Neural progenitor cell (in vitro differentiated cells): ENCODE measurements at places on chromosomes 6 and 20. TPM values are rescaled to one million over a fixed set of nuclear protein-coding genes. Genes with fewer than 3 reads are reported as not detected.
A peak's percentile ranks its signal among the peaks of the same experiment; 100 is the strongest.

Gene RSPO3
- total RNA-seq: 0.81 and 2.4 TPM in 2 replicates

DNA sequence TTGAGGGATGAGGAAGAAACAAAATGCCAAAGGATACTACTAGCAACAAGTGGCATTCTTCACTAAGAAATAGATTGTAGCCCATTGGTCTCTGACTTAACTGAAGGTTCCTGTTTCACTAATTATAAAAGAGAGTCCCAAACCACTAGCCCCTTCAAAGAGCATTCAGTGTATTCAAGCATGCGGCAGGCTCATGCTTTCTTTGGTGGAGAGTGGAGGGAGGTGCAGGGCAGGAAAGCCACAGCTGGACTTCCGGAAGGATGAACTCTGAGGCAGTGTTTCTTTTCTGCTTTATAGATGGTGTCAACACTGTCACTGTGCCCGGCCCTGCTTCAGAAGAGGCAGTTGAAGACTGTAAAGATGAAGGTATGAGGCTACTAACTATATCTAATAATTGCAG, 636.1 kb downstream of the KIF16B start:
- peak; percentile 71 for DNase-seq

DNA sequence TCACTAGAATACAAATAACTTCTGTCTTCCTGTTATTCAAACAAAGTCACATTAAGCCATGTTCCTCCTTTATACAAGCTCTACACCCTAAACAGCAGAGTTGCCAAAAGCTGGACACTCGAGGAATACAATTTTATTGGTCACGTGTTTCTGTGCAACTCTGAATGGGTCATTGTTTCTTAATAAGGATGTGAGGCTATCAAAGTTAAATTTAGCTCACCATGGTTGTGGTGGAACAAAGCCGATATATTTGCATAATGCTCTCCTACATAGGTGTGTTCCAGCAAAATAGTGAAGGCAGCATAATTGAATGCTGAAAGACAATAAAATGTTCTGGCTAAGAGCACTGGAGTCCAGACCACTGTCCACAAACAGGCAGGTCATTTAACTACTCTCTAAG, 36.9 kb upstream of the CD2AP start:
- DNase-seq: no peak

DNA sequence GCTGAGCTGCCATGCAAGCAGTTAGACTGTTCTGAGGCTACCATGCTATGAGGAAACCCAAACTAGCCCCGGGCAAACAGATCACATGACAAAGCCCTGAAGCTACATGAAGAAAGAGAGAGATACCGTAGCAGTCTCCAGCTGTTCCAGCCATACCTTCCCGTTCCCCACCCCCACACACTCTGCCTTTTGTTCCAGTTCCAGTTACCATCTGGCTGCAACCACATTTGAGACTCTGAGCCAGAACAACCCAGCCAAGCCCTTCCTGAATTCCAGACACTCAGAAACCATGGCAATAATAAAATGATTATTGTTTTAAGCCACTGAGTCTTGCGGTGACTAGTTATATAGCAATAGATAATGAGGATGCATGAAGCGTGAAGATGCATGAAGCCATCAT, 28.3 kb downstream of the RIN2 start:
- peak; percentile 44 for DNase-seq

Gene SEMG1
- total RNA-seq: not detected in 2 replicates

- DNase-seq: peak; percentile 92
These were observed at the start of gene GABBR1 for GRCh38 chr6:29632789-29633533. Gene GABBR1 (minus strand): TSS chr6:29633183. CDS start chr6:29632385, 798 bp downstream.

Gene ZC3H12D
- total RNA-seq: 0.03 TPM in 1 of 2 replicates, not detected in the other

DNA sequence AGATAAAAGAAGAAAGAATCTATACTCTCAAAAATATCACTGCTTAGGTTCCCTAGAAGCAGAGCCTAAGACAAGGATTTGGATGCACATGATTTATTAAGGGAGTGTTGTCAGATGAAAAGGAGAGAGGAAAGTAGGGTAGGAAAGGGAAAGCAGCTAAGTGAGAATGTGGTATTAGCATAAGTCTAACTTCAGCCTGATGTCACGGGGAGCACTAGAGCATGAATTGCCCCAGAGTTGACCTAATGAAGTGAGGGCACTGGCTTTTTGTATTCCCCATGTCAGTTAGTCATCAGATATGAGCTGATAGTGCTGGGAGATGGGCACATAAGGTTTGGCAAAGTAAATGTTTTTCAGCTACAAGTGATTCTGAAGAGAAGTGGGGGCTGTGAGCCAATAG, 129.0 kb upstream of the THEMIS start:
- no peak for DNase-seq

DNA sequence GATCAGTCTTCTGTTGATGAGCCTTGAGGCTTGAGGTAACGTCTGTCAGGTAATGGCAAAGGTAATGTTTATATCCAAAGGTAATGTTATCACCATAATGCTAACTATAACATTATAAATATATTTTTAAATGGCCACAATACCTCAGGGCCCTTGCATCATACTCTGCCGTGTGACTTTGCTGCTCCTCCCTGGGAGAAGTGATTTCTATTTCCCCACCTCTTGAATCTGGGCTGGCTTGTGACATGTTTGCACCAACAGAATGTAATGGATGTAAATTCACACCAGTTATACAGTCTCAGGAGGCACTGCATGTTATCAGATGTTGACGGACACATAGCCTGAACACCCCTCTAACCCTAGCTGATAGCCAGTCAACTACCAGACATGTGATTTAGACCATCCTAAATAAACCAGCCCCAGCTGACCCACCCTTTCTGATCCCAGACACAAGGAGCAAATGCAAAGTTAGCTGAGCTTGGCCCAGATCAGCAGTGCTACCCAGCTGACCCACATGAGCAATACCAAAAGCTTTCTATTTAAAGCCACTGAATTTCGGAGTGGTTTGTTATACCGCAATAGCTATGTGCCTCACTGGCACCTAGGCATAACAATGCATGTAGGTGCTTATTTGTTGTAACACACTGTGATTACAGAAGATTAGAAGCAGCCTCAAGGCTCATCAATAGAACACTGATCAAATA, 93.8 kb upstream of the SIRPA start:
- no peak for DNase-seq
